ENCODE measurements at places on chromosomes 4 and X.

DNA sequence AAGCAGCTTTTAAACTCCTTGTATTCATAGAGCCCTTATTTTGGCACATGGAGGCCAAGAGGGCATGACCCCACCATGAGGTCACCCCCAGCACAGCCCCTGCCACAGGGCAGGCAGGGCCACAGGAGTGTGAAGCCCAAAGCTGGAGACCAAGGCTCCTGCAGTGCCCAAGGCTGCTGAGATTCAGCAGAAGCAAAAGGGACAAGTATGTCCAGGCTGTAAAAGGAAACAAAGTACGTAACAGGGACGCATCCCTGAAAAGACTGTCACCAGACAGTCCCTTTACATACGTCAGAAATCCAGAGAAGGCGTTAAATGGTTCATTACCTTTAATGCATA is 18.9 kb downstream of the GAK start:
- DNase-seq, result no peak

GRCh38 chrX:8413279-8413678 is 51.4 kb upstream of the VCX3B start:
- DNase-seq, result no peak

- no peak for DNase-seq
These were observed 9.3 kb downstream of the RNF4 start for GRCh38 chr4:2478229-2478628.

- no peak for DNase-seq
These were observed 38.2 kb upstream of the TMPRSS11B start for GRCh38 chr4:68283714-68284113.

- no peak for DNase-seq
These were observed 82.9 kb upstream of the BANK1 start for GRCh38 chr4:101707596-101707995.

GRCh38 chr4:149441338-149441737 is 374.3 kb downstream of the IQCM start:
- DNase-seq, result peak; percentile 47

- no peak for DNase-seq
These were observed 72.4 kb upstream of the NR3C2 start for GRCh38 chr4:148514581-148514980.

GRCh38 chrX:154979629-154980028 is 42.9 kb downstream of the F8 start:
- no peak for DNase-seq

DNA sequence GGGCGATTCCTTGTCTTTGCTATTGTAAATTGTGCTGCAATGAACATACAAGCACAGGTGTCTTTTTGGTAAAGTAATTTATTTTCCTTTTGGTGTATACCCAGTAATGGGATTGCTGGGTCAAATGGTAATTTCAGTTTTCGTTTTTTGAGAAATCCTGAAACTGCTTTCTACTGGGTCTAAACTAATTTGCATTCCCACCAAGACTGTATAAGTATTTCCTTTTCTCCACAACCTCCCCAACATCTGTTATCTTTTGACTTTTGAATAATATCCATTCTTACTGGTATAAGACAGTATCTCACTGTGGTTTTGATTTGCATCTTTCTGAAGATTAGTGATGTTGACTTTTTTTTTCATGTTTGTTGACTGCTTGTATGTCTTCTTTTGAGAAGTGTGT is 2506.0 kb downstream of the PCDH7 start:
- DNase-seq, result no peak

DNA sequence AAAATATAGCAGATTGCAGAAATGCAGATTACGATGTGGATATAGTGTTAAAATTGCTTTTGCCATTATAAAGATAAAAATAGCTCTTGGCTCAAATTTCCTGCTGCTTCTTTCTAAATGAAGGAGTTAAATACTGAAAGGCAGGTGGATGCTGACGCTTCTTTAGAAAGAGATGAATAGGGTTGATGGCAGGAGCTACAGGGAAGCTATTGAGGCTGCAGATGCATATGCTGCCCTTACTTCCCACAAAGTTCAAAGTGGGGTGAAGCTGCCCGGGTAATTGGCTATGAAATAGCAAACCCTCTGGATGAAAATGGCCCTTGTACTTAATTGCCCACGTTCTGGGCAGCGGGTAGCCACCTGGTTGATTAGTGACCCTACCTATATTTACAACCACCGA is 379.5 kb downstream of the ZIC3 start:
- no peak for DNase-seq

GRCh38 chr4:141002323-141002805 is 130.9 kb downstream of the RNF150 start:
- DNase-seq, result no peak

DNA sequence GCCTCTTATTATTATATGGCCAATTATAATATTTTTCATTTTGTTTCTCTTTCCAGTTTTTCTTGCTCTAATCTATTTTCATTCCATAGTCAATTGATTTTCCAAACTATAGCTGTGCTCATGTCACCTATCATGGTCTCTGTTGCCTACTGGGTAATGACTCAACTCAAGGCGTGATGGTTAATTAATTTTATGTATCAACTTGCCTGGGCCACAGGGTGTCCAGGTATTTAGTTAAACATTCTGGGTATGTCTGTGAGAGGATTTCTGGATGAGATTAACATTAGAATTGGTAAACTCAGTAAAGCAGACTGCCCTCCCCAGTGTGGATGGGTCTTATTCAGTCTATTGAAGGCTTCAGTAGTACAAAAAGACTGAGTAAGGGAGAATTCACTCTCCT is 9.9 kb downstream of the FHIP1A start:
- DNase-seq, result no peak

DNA sequence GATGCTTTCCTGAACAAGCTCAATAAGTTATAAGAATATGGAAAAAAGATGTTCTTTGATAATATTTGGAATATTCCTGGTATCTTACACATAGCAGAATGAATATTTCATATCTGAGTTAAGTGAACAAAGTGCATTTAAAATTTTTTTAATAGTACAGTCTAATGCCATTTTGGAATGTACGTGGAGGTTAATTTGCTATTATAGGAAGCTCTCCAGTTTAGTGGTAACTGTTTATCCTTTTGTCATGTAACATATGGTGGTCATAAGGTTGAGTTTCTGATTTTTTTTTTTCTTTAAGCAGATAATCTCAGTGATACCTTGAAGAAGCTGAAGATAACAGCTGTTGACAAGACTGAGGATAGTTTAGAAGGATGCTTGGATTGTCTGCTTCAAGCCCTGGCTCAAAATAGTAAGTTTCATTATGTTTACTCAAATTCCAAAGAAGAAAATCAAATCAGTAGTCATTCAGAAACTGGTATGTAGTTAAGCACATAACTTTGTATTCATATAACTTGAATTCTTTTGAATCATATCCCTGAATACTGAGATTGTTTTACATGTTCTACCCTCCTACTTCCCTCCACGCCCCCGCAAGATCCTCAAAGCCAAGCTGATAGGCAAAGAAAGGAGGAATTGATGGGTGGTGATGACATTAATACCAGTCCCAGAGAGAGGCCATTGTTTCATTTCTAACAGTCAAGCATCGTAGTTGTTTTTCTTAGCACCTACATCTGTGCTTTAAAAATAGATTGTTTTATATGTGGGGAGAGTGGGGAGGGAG is 32.1 kb downstream of the RAP1GDS1 start:
- DNase-seq, result no peak

- DNase-seq, result no peak
These were observed 12.3 kb downstream of the MSL3 start for GRCh38 chrX:11770320-11770719.

DNA sequence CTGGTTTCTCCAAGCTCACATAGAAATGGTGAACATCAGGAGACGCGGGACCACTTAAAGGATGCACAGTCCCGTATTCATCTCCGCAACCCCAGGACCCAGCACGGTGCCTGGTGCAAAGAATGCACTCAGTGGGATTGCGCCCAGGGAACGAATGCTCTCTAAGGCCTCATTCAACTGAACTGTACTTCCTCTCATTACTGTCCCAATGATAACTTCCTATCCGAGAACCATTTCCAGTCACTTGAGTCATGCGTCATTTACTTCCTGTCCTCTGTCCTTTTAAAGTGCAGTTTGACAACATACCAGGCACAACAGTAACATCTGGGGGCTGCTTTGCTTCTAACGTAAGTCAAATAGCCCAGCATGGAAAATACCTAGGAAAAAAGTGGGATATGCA is 75.7 kb downstream of the RBM47 start:
- no peak for DNase-seq

All from HS-27A (cell line).